ENCODE measurements at places on chromosomes 7 and 10. TPM values are rescaled to one million over a fixed set of nuclear protein-coding genes. Genes with fewer than 3 reads are reported as not detected.
A peak's percentile ranks its signal among the peaks of the same experiment; 100 is the strongest.

Gene RNF133
- total RNA-seq: 0.57 TPM

GRCh38 chr10:47028466-47028865 lies 117.2 kb downstream of the PTPN20 start:
- H3K4me3 ChIP-seq: no peak overlapping the region
- no peaks in the 10 kb centered on the region for H3K27me3 ChIP-seq
- H3K36me3 ChIP-seq: no peaks in the 10 kb centered on the region
- H3K27ac ChIP-seq: no peak overlapping the region
- no peaks in the 10 kb centered on the region for H3K4me1 ChIP-seq

Gene CPA1
- 17,933 TPM for total RNA-seq

Gene ZEB1
- 9.7 TPM for total RNA-seq

Gene NUTM2B
- total RNA-seq: 0.94 TPM

DNA sequence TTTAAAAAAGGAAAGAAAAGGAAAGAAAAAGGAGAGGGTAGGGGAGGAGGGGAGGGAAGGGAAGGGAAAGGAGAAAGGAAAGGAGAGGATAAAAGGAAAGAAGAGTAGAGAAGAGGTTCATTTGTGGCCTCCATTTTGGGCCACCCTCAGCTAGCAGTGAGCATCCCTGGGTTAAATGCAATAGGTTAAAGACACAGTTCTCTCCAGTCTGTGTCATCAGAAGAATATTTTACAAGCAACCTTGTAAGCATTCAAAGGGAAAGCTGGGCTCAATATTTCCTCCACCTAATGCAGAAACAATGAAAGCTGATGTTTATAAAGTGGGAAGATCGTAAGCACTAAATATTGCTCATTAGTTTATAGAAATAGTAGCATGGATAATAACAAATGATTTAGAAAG lies 219.1 kb upstream of the PITRM1 start:
- H3K4me3 ChIP-seq: no peak overlapping the region
- no peaks in the 10 kb centered on the region for H3K4me1 ChIP-seq
- no peaks in the 10 kb centered on the region for H3K36me3 ChIP-seq
- DNase-seq: no peak
- no peak overlapping the region for H3K27ac ChIP-seq
- H3K27me3 ChIP-seq: no peaks in the 10 kb centered on the region

DNA sequence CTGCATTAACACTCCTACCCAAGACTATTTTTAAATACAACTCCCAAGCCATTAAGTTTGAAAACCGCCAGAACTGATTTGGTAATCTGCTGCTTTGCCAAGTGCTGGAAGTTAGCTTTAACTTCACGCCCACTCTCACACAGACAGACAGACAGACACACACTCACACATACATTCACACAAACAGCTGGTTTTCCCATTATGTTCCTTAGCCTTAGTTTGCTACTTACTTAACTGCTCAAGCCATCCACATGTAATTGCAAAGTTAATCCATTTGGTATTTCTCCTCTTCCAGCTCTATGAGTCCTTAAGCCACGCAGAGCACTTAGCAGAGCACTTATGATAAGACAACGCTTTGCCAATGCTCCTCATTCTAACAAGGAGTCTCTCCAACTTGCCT lies 8.3 kb downstream of the COBL start:
- H3K4me1 ChIP-seq: no peaks in the 10 kb centered on the region
- H3K27ac ChIP-seq: no peak overlapping the region
- no peak for DNase-seq
- no peak overlapping the region for H3K4me3 ChIP-seq
- H3K27me3 ChIP-seq: no peaks in the 10 kb centered on the region

Gene ODAD2
- not detected for total RNA-seq

GRCh38 chr7:90777041-90777440 lies 180.9 kb downstream of the CDK14 start:
- no peak overlapping the region for H3K4me3 ChIP-seq
- peaks cover 2% of the 10 kb centered on the region for H3K4me1 ChIP-seq

DNA sequence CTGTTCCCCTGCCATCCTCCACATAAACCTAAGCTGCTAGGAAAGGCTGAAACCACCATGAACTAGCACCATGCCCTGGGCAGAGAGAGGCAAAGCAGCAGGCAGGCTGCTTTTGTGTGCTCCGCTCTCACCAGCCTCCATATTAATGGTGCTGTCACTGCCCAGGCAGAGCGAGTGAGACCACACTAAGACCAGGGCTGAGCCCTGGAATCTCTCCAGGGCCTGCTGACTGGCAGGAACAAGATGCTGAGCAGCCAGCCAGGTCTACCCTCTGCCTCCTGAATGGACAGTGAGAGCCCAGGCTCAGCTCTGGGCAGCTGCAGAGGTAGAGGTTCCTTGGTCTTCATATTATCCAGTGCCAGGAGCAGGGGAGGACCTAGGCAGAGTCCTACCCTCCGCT lies 1.6 kb upstream of the CRHR2 start:
- H3K27ac ChIP-seq: no peak overlapping the region
- peaks cover 3% of the 10 kb centered on the region for H3K4me1 ChIP-seq
- no peak for DNase-seq
- H3K4me3 ChIP-seq: no peak overlapping the region
- H3K36me3 ChIP-seq: no peaks in the 10 kb centered on the region
- no peaks in the 10 kb centered on the region for H3K27me3 ChIP-seq

GRCh38 chr10:26527018-26527417 lies 88.9 kb downstream of the APBB1IP start:
- DNase-seq: no peak
- no peak overlapping the region for H3K4me3 ChIP-seq
- H3K27me3 ChIP-seq: no peaks in the 10 kb centered on the region
- no peaks in the 10 kb centered on the region for H3K36me3 ChIP-seq

GRCh38 chr7:45179666-45180065 lies 22.1 kb downstream of the RAMP3 start:
- H3K4me3 ChIP-seq: no peak overlapping the region
- no peaks in the 10 kb centered on the region for H3K36me3 ChIP-seq
- no peak for DNase-seq

GRCh38 chr10:113137941-113138685 lies 188.1 kb downstream of the TCF7L2 start:
- no peak overlapping the region for H3K27ac ChIP-seq
- no peaks in the 10 kb centered on the region for H3K4me1 ChIP-seq
- peaks cover 4% of the 10 kb centered on the region for H3K36me3 ChIP-seq
- no peaks in the 10 kb centered on the region for H3K27me3 ChIP-seq
- no peak for DNase-seq

DNA sequence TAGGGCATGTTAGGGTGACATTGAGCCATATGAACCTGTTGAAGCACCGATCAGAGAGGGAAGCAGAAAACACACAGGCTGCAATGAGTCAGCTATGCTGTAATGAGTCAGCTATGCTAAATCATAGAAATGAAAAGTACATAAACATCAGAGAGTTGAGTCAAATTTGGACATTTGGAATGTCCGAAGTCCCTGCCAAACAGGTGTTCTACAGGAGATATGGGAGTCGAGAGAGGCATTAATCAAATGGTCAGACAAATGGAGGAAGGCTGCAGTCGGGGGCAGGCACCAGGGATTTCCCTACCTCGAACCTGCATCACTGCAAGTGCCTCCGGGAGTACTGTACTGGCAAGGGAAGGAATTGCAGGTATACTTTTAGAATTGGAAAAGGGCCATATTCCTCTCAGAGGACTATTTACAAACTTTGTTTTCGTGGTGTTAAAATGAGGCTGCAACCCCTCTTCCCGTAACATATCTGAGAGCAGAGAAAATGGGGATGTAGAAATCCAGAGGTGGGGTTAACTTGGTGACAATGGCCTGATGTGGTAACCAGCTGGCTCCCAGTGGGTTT lies 8.8 kb upstream of the ZC3HAV1 start:
- DNase-seq: peak; percentile 55
- no peak overlapping the region for H3K27ac ChIP-seq
- no peak overlapping the region for H3K4me3 ChIP-seq
- H3K27me3 ChIP-seq: no peaks in the 10 kb centered on the region
- H3K4me1 ChIP-seq: no peaks in the 10 kb centered on the region
- H3K36me3 ChIP-seq: no peaks in the 10 kb centered on the region

Gene GNAT3
- not detected for total RNA-seq

DNA sequence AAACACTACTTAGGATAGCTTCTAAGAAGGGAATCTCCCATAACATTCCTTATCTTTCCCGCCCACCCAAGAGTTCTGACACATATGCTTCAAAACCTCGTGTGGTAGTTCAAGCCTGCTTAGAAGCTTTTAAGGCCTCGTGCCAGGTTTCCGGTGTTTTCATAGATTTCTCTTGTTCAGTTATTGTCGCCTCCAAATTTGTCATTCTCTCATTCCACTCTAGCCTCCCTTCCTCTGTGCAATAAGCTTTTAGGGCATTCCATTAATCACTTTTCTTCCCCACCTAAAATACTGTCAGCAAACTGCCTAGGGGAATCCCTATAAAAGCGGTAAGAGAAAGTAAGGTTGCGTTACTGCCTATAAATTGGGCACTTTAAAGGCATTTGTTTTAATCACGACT lies 718 bp upstream of the BPGM start:
- no peak for DNase-seq
- H3K4me1 ChIP-seq: no peaks in the 10 kb centered on the region
- H3K27me3 ChIP-seq: no peaks in the 10 kb centered on the region
- H3K4me3 ChIP-seq: peak overlapping the region; percentile 70

- H3K27ac ChIP-seq: no peak overlapping the region
Observed at GRCh38 chr7:81298951-81299666, 380.3 kb upstream of the SEMA3C start.

- H3K4me1 ChIP-seq: peaks cover 20% of the 10 kb centered on the region
- H3K27me3 ChIP-seq: no peaks in the 10 kb centered on the region
- no peak overlapping the region for H3K27ac ChIP-seq
- H3K36me3 ChIP-seq: no peaks in the 10 kb centered on the region
- no peak for DNase-seq
Observed at GRCh38 chr10:94282369-94282768, 80.4 kb downstream of the NOC3L start.

- no peaks in the 10 kb centered on the region for H3K36me3 ChIP-seq
- H3K4me1 ChIP-seq: no peaks in the 10 kb centered on the region
- DNase-seq: no peak
- H3K27ac ChIP-seq: no peak overlapping the region
Observed at GRCh38 chr10:22110761-22111160, 107.1 kb downstream of the EBLN1 start.

GRCh38 chr7:130009848-130010688 lies 41.1 kb downstream of the ZC3HC1 start:
- H3K4me1 ChIP-seq: peaks cover 22% of the 10 kb centered on the region
- DNase-seq: peak; percentile 41
- H3K27me3 ChIP-seq: no peaks in the 10 kb centered on the region
- H3K36me3 ChIP-seq: no peaks in the 10 kb centered on the region
- H3K4me3 ChIP-seq: no peak overlapping the region
- H3K27ac ChIP-seq: peak overlapping the region; percentile 88

- DNase-seq: no peak
- H3K4me3 ChIP-seq: no peak overlapping the region
- no peak overlapping the region for H3K27ac ChIP-seq
Observed at GRCh38 chr7:100687751-100688300, 6.2 kb downstream of the GIGYF1 start.

Gene PIP
- not detected for total RNA-seq

DNA sequence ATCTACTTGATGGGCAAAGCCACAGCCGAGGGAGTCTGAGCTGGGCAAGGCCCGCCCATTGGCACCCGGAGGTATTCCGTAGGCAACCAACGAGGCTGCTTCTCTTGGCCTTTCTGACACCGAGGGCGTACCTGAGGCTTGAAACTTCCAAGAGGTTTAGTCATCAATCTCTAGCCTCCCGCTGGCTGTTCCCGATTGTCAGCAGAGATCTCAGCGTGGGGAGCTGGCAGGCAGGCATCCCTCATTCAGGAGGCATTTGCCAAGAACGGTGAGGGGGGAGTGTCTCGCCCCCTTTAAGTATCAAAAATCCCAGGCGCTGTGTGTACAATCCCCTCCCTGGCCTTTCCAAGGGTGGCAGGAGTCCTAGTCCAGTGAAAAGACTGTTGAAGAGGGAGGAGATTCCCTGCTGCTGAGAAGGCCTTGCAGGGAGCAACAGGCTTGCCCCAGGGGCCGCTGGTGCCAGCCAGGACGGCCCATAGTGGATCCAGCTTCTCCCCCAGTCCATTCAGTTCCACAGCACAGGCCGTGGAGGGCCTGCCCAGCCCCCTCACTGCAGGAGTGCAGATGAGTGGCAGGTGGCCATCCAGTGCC lies 39.7 kb downstream of the OAT start:
- H3K27me3 ChIP-seq: no peaks in the 10 kb centered on the region
- H3K27ac ChIP-seq: no peak overlapping the region
- H3K4me1 ChIP-seq: no peaks in the 10 kb centered on the region
- no peak for DNase-seq
- H3K4me3 ChIP-seq: no peak overlapping the region

GRCh38 chr10:28393956-28394568 lies 91.2 kb upstream of the MPP7 start:
- no peak overlapping the region for H3K4me3 ChIP-seq
- peak; percentile 72 for DNase-seq
- H3K27ac ChIP-seq: no peak overlapping the region
- H3K4me1 ChIP-seq: no peaks in the 10 kb centered on the region
- no peaks in the 10 kb centered on the region for H3K36me3 ChIP-seq
- no peaks in the 10 kb centered on the region for H3K27me3 ChIP-seq

GRCh38 chr7:30584415-30584814 lies 10.3 kb upstream of the GARS1 start:
- no peaks in the 10 kb centered on the region for H3K4me1 ChIP-seq
- H3K36me3 ChIP-seq: no peaks in the 10 kb centered on the region
- H3K27me3 ChIP-seq: no peaks in the 10 kb centered on the region
- H3K27ac ChIP-seq: no peak overlapping the region

DNA sequence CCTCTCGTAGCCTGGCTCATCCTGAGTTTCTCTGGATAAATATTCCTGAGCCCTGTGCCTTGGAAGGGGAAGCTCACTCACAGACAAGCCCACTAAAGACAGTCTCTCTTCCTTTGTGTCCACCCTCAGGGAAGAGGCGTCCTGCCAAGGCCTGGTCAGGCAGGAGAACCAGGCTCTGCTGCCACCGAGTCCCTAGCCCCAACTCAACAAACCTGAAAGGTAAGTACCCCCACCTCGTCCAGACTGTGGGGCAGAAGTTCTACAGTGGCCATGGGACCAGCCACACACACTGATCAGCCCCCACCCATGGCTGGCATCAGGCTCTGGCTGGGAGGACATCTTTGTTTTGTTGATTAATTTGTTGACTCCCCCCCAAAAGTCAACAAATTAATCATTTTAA lies 2.8 kb downstream of the GPR15LG start:
- H3K4me1 ChIP-seq: no peaks in the 10 kb centered on the region
- no peak overlapping the region for H3K4me3 ChIP-seq
- H3K27me3 ChIP-seq: no peaks in the 10 kb centered on the region
- DNase-seq: no peak

Gene OR2A7
- 2.9 TPM for total RNA-seq
